ENCODE measurements at places on chromosomes 2 and 18. TPM values are rescaled to one million over a fixed set of nuclear protein-coding genes. Genes with fewer than 3 reads are reported as not detected.

HRH4 gene
- 0.01 TPM for polyA plus RNA-seq

SULT1C4 gene
- 0.12 TPM for polyA plus RNA-seq

CCDC102B gene
- polyA plus RNA-seq, result 0.54 TPM

ADRA2B gene
- 0.98 TPM for polyA plus RNA-seq
